ENCODE measurements at places on chromosomes 13 and 19.
A peak's percentile ranks its signal among the peaks of the same experiment; 100 is the strongest.

DNA sequence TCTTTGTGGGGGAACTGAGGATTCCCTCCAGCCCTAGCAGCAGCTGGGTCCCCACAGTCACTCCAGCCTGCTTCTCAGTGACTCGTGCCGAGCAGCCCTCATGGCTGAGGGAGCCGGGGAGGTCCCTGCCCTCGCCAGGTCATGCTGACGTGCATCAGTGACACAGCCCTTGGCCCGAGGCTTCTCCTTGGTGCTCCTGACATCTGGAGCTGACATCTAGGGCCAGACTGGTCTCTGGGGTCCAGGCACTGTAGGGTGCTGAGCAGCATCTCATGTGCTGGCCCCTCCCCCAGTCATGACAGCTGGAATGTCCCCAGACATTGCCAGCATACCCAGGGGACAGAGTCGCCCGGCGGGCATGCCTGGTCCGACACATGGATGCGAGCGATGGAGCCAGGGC is 14.4 kb downstream of the COMP start:
- no peak for DNase-seq

DNA sequence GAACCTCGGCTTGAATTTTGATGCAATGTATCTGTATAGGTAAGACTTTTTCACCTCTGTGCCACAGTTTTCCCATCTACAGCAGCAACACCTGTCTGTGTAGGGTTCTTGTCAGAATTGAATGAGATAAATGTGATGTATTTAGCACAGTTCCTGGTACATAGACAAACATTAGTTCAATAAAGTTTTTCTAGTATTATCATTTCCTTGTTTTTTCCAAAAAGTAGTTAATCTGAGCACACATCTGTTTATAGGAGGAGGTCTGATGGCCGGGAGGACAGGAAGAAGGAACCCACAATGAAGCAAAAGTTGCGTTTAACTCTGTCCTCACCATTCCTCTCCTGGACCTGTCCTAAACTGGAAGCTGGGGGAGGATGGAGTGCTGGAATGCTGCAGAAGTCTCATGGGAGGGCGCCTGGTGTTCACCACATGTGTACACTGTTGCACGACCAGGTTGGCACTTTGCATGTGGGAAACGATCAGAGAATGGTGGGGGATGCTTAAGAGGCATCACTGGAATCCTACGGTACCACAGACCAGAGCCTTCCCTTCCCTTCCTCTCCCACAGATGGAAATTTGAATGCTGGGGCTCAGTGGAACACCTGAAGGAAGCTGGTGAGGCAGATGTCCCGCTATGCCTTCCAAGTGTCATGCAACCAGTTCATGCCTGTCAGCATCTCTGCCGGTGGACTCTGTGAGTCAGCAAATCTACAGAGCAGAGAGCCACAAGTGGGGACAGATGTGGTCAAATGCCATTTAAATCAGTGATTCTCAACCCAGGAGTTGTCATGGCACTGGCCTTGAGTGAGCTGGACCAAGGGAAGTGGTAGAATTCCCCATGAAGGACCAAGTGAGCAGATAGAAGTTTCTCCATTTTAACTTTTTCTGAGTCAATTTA is 315.6 kb downstream of the DLEU7 start:
- DNase-seq: no peak

DNA sequence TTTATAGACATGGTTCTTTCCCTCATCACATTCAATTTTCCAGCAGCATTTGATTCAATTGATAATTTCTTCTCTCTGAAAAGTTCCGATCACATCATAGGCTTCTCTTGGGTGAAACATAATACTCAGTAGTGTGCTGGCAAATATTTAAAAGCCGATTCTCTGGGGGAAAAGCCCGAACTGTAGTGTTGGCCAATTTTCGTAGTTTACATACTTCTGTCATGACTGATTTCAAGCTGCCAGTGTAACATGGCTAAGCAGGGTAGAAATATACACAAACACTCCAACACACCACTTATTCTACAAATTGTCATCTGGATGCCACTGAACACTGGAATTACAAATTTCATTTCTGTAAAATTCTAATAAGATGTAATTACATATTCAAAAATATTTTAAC is 56.1 kb upstream of the FREM2 start:
- DNase-seq: no peak

GRCh38 chr19:7214324-7215089 is 79.7 kb downstream of the INSR start:
- DNase-seq: no peak

DNA sequence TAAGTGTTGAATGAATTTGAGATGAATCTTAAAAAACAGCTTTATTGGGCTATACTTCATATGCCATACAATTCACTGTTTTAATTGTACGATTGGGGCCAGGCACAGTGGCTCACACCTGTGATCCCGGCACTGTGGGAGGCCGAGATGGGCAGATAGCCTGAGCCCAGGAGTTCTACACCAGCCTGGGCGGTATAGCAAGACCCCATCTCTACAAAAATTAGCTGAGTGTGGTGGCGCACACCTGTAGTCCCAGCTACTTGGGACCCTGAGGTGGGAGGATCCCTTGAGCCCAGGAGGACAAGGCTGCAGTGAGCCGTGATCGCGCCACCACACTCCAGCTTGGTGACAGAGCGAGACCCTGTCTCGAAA is 10.3 kb downstream of the ARID3A start:
- no peak for DNase-seq

GRCh38 chr13:94987081-94987480 is 274.7 kb upstream of the SOX21 start:
- no peak for DNase-seq

DNA sequence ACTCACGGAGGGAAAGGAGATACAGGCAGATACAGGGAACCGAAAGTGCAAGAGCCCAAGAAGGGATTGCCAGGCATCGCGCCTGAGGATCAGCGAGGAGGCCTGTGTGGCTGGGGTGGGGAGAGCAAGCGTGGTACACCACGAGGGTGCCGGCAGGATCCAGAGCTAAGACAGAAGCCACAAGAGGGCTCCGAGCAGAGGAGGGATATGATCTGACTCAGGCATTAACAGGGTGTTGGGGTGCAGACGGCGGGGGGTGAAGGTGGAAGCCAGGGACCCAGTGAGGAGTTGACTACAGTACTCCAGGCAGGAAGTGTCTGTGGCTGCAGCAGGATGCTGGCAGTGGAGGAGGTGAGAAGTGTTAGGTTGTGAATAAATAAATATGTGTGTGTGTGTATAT is 5.4 kb upstream of the PPP1R37 start:
- no peak for DNase-seq

- DNase-seq: no peak
Measured at GRCh38 chr19:48186015-48186414, 15.5 kb downstream of the ZSWIM9 start.

GRCh38 chr13:38759390-38759789 is 72.5 kb downstream of the FREM2 start:
- DNase-seq: no peak

- no peak for DNase-seq
Measured at GRCh38 chr13:75485286-75486062, 3.5 kb upstream of the TBC1D4 start.

DNA sequence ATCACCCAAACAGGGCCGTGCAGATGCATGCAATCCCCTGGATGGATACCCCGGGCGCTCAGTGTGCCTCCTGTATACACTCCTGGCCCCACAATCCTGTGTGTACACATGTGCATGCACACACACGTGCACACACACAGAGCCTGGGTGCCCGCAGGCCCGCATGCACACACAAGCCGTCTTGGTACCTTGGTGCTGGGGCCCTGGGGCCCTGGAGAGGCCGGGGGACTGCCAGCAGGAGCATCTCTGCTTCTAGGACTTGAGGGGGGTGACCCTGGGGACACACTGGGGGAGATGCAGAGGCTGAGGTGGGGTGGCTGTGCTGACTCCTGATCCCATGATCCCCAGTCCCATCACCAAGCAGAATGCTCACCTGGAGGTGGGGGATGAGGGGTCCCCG is 15.6 kb upstream of the EPOR start:
- no peak for DNase-seq

DNA sequence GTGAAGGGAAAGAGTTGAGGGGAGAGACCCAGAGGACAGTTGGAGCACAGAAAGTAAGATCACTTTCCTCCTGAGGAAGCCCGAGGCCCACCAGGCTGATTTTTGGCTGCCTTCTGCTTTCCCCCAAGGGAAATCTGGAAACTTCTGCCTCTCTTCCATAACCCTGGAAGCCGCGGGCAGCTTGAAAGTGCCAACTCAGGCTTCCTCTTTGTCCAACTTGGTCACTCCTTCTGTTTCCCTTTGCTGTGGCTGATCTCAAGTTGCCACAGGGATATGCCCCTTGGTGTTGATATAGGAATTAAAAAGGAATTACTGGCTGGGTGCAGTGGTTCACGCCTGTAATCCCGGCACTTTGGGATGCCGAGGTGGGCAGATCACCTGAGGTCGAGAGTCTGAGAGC is 5.7 kb upstream of the CD70 start:
- DNase-seq: no peak

DNA sequence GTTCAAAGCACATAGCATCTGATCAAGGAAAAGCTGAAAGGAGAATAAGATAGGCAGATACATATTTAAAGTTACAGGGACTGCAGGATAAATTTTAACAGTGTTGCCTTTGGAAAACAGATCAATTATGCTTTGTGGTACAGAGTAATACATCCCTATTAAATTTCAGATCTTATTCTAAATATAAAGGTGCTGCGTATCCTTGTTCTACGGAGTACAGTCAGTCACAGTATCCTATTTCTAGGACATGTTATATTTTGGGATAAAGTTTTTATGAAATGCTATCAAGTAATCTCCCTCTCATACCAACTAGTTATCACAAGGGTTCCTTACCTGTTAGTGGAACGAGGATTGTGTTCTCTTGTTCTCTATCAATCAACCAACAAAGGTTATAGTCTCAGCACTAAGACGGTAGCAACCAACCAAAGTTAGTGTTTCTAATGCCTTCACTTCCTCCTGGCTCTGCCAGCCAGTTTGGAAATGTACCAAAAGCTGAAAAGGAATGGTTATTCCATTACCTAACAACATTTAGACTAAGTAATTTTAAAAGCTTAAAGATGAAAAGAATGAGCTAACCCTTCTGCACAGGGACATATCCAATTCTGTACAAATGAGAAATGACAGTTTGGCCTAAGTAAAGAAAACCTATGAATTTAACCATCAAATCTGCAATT is 35.2 kb downstream of the TSC22D1 start:
- no peak for DNase-seq

GRCh38 chr19:32702010-32702409 is 10.4 kb downstream of the NUDT19 start:
- DNase-seq: no peak

DNA sequence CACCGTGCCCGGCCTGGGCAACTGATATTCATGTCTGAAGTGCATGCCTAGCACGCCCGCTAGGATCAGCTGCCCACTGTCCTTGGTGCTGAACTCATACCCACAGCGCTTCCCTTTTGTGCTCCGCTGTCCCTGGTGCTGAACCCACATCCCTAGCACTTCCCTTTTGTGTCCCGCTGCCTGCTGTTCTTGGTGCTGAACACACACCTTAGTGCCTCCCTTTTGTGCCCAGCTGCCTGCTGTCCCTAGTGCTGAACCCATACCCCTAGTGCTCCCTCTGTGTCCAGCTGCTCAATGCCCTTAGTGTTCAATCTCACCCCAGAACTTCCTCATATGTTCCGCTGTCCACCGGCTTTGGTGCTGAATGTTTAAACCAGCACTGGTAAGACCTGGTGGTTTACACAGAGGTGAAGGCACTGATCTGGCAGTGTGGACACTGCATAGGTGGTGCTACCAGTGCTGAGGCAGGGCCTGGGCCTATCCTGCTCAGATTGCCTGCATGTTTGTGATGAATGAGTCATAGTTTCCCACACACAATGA is 26.3 kb upstream of the SIGLEC11 start:
- DNase-seq: peak; percentile 65

DNA sequence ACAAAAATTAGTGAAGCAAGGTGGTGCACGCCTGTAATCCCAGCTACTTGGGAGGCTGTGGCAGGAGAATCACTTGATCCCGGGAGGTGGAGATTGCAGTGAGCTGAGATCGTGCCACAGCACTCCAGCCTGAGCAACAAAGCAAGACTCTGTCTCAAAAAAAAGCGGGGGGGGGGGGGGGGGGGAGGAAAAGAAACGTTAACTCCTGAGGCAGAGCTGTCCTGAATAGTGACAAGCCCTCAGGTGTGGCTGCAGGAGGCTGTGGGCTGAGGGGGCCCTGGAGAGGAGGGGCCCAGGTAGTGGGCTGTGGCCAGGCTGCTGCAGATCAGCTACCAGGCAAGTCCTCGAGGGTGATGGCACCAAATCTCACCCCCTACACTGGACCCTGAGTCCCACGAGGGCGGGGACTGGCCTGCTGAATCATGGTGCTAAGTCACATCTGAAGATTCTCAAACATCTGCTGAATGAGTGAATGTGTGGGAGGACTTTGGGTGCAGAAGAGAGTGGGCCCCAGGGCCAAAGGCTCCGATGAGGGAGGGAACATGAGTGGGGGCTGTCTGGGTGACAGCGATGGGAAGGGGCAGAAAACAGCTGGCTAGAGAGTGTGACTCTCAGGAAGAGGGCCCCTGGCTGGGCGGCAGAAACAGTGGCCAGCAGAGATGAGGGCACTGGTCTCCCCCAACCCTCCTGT is 24.6 kb upstream of the ATP1A3 start:
- no peak for DNase-seq

DNA sequence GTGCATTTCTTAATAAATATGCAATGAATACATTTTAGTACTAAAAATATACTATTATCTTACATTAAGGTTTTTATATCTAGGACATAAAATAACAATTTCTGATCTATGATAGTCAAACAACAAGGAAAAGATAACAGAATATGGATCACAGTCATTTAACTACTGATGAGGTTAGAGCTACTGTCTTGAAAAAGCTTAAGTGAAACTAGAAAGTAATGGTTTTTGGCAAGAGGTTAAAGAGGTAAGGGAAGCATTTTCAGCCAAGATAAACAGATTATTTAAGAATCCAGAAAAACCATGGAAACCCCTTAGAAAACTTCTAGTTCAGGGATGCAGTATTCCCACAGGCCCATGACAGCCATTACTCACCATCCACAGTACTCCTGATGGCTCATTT is 787.4 kb downstream of the DACH1 start:
- no peak for DNase-seq

DNA sequence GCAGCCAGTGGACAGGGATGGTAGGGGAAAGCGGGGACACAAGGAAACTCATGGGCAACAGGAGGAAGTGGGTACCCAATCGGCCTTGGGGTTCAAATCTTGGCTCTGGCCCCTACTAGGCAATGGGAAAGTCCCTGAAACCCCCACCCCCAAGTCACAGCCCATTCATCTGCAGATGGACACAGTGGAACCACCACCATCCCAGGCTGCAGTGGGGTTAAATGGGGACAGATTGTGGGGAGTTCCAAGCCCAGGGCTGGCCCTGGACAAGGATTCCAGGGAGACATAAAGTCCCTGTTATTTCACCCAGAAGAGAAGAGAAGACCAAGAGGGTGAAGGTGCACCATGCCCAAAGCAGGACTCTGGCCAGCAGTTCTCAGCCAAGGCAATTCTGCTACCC is 48.5 kb downstream of the CPAMD8 start:
- no peak for DNase-seq

GRCh38 chr19:41367848-41368301 is 3.9 kb upstream of the B9D2 start:
- DNase-seq: no peak

GRCh38 chr13:80870186-80870585 is 529.3 kb upstream of the SPRY2 start:
- DNase-seq: no peak

- DNase-seq: no peak
Measured at GRCh38 chr19:17871878-17872250, at the start of gene SLC5A5. TSS of gene SLC5A5 (plus strand) at chr19:17871945. CDS start at chr19:17872320, 375 bp downstream.

Data from activated T-cell treated with anti-CD3 and anti-CD28 coated beads for 1 hour (primary cell).